ENCODE measurements at places on chromosomes 7 and 10.

DNA sequence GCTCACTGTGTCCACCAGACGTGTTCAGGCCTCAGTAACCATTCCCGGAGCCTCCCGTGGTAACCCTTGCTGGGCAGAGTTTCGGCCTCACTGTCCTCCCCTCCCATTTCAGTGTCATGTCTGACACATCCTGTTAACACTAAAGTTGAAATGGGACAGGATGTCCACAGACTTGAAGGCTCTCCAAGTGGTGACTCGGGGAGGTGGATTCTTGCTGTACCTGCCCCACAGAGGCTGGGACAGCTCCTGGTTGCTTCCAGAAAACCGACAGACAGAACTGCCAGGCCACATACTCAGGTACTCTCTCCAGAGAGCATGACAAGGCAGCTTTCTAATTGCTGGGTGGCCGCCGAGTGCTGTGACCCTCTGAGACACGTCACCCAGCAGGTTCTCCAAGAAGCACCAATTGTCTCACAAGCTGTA is 17.9 kb upstream of the CYTH3 start:
- no peak for DNase-seq

DNA sequence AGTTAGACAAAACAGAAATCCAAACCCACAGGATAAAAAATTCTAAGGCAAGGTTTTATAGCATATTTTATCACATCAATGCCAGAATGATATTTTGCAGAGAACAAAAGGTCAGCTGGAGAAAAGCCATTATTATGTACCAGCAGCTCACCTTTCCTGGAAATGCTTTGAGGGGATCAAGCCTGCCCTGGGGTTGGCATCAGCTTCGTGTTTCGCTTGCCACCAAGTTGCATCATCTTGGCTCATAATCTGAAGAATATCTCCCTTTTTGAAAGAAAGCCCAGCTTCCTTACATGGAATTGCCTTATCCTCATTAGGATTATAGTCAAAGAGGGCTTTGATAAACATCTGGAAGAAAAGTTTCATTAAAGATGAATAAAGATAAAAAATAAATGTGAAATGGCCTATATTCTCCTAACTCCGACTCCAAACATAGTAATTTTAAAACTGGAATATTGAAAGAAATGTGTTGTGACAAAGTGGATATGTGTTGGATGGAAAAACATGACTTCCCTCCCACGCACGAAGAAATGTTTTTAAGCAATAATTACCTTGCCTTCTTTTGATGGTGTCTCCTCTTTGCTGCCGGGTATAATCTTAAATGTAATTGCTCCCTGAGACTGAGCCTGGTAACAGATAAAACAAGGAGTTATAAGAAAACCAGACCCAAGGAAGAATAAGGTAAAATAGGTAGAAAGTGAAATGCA is 121.3 kb upstream of the ODAD2 start:
- DNase-seq: no peak

DNA sequence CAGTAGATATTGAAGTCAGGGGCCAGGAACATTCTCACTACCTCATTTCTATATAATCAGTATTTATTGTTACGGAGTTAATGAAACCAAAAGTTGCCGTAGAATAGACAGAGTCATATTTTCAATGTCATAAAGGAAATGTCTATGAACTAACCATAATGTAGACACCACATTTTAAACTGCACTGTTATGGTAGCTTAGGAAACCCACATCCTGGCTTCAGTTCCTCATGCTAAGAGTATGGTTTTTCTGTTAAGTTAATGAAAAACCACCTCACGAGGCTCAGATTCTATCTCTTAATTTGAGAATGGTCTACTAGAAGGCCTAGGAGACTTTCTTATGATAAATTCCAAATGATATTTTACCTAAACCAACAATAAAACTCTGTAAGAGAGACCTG is 166.5 kb downstream of the TMEM26 start:
- DNase-seq: no peak

GRCh38 chr10:45495438-45496152 is 121.6 kb downstream of the ALOX5 start:
- DNase-seq: no peak

DNA sequence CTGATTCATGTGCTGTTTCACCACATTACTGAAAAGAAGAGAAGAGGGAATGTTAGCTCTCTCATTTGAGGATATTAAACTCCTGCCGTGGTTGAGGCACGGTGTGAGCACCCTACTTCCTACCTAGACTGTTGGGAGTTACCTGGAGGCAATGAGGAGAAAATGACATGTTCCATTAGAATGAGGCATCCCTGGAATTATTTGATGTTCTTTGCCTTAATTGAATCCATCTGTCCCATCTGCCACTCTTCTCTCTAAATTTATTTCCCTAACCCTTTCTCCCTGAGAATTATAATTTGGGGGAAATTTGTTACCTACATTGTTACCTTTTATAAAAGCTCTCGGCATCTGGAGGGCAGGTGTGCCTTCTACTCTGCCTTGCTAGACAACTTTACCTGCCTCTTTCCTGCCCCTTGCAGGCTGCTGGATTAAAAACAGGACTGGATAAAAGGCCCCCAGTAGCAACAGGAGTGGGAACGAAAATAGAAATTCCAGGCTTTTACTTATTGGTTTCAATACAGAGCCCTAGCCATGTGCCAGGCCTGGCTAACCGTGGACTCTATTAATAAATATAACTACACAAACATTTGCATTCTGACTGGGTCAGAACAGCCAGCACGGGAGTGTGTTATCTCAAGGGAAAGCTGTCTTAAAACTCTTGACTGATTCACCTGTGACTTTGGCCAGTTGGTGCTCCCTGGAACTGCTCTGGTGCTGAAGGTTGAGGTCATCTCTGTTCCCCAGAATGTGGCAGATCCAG is 4.4 kb upstream of the ATXN7L1 start:
- no peak for DNase-seq

- no peak for DNase-seq
Observed at GRCh38 chr10:14844948-14845347, 6.8 kb downstream of the HSPA14 start.

DNA sequence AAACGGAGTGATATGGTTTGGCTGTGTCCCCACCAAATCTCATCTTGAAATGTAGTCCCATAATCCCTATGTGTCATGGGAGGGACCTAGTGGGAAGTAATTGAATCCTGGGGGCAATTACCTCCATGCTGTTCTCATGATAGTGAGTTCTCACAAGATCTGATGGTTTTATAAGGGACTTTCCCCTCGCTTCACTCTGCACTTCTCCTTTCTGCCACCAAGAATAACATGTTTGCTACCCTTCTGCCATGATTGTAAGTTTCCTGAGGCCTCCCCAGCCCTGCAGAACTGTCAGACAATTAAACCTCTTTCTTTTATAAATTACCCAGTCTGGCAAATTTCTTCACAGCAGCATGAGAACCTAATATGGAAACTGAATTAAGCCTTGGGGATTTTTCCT is 19.1 kb downstream of the FAM3C start:
- no peak for DNase-seq

GRCh38 chr10:124044143-124044862 is 49.1 kb downstream of the CHST15 start:
- no peak for DNase-seq

- no peak for DNase-seq
Observed at GRCh38 chr7:158432369-158433341, 155.0 kb downstream of the PTPRN2 start.

- no peak for DNase-seq
Observed at GRCh38 chr7:108016841-108017775, 14.1 kb upstream of the LAMB1 start.

GRCh38 chr10:101595591-101596433 is 7.7 kb downstream of the DPCD start:
- DNase-seq: no peak

- DNase-seq: no peak
Observed at GRCh38 chr7:51592842-51593599, 276.4 kb upstream of the COBL start.

DNA sequence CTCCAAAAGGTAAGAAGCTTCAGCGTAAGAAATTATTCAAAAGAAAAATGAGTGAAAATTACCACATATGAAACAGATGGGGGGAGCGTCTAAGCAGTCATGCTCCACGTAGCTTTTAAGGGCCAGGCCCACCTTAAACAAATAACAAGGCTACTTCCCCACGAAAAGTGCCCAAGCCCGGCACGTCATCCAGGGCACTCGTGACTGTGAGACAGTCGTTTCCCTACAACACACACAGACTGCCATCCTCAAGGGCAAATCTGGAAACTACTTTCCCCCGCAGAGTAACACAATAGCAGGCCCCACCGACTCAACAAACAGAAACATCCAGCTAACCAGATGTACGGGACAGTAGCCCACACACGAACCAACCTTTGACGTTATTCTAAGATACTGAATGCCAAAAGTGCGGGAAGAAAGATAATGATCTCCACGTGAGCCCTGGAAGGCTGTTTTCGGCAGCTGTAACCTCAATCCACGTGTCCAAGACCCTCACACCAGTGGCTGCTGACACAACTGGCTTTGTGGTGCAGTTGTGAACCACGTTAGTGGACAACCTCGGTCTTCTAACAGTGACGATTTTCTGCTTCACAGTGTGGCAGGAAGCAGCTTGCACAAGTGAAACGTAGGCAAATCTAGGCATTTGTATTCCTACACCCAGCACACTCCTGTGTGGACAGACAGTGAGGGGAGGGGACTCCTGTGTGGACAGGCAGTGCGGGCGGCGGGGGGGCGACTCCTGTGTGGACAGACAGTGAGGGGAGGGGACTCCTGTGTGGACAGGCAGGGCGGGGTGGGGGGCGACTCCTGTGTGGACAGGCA is 251.7 kb downstream of the ZMYND11 start:
- no peak for DNase-seq

- DNase-seq: no peak
Observed at GRCh38 chr10:129272866-129273650, 194.0 kb upstream of the MGMT start.

- no peak for DNase-seq
Observed at GRCh38 chr7:8441106-8441965, 7.9 kb downstream of the NXPH1 start.

GRCh38 chr10:16690417-16690816 is 126.8 kb downstream of the RSU1 start:
- DNase-seq: no peak

GRCh38 chr10:128867210-128867609 is 599.8 kb upstream of the MGMT start:
- DNase-seq: no peak

GRCh38 chr10:110512461-110513187 is 14.9 kb downstream of the DUSP5 start:
- DNase-seq: no peak

- DNase-seq: no peak
Observed at GRCh38 chr7:42833411-42833810, 78.5 kb downstream of the C7orf25 start.

GRCh38 chr10:25048450-25048849 is 32.0 kb downstream of the THNSL1 start:
- no peak for DNase-seq

- DNase-seq: no peak
Observed at GRCh38 chr7:134461916-134462315, 3.0 kb upstream of the AKR1B1 start.

DNA sequence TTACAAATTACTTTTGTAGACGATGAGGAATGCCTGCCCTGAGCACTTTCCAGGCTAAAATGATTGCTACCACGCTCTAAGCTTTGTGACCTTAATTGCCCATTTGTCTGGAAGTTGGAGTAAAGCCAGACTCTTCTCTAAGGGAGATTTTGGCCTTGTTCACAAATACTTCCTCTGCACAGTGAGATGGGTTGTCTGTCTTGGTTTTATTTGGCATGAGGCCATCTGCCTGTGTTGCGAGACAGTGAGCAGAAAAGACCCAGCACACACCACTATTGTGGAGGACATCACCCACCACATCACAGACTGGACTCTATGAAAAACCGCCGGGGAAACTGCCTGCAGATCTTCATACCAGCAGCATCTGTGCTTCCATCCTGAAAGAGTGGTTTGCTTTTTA is 138.4 kb downstream of the BICC1 start:
- no peak for DNase-seq

- DNase-seq: no peak
Observed at GRCh38 chr7:96931891-96932290, 73.5 kb upstream of the DLX6 start.

GRCh38 chr10:114042895-114043531 is 653 bp upstream of the ADRB1 start:
- DNase-seq: no peak
